ENCODE measurements at places on chromosomes 13 and 19.

GRCh38 chr19:53394522-53394973 lies 401 bp upstream of the ZNF765 start:
- DNase-seq = no peak

GRCh38 chr19:18293642-18294466 lies 12.4 kb upstream of the JUND start:
- DNase-seq = no peak

DNA sequence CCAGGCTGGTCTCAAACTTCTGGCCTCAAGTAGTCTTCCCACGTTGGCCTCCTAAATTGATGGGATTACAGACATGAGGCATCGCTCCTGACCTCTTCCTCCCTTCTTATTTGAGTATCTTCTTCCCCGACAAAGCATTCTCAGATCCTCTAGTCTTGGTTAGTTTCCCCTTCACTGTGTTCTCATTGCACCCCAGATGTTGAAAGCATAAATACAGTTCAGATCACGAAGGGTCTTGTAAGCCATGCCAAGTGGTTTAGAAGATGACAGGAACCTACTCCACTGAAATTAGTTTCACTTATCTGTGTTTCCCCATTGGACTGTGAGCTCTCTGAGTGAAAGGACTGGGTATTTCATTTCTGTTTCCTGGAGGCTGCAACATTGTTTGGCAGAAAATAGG lies 100.7 kb downstream of the DGKH start:
- DNase-seq = no peak

- peak; percentile 91 for DNase-seq
These were observed at the start of gene ZNF528 for GRCh38 chr19:52397310-52398080. ZNF528 (plus strand) TSS chr19:52397849; CDS start chr19:52402014, 4,165 bp downstream.

- DNase-seq = no peak
These were observed 235.4 kb downstream of the DNAJC15 start for GRCh38 chr13:43258771-43259170.

- no peak for DNase-seq
These were observed 536.5 kb upstream of the NBEA start for GRCh38 chr13:34405410-34406181.

GRCh38 chr19:5123646-5124045 lies 154.7 kb downstream of the KDM4B start:
- DNase-seq = no peak

GRCh38 chr13:72259528-72259927 lies 392.5 kb upstream of the DACH1 start:
- no peak for DNase-seq

GRCh38 chr19:11243798-11244169 lies 4.4 kb downstream of the ANGPTL8 start:
- no peak for DNase-seq

GRCh38 chr13:113736258-113736731 lies 22.7 kb upstream of the TMEM255B start:
- DNase-seq = no peak

GRCh38 chr13:84131249-84131648 lies 249.0 kb upstream of the SLITRK1 start:
- no peak for DNase-seq

DNA sequence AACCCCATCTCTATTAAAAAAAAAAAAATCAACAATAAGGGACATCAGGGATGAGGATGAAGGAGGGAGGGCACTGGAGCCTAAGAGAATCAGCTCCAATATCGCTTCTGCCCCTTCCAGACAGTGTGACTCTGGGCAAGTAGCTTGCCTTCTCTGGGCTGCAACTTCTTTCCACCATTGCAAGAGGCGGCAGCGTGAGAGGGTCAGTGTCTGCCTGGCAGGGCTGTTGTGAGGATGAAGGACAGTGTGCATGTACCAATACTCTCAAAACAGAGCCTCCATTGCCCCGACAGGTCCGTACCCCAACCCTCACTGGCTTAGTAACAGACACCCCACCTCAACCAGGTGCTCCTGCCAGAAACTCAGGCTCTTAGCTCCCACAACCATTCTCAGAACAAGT lies 15.3 kb upstream of the LENG8 start:
- no peak for DNase-seq

- DNase-seq = no peak
These were observed 30.2 kb upstream of the CPB2 start for GRCh38 chr13:46134961-46135522.

DNA sequence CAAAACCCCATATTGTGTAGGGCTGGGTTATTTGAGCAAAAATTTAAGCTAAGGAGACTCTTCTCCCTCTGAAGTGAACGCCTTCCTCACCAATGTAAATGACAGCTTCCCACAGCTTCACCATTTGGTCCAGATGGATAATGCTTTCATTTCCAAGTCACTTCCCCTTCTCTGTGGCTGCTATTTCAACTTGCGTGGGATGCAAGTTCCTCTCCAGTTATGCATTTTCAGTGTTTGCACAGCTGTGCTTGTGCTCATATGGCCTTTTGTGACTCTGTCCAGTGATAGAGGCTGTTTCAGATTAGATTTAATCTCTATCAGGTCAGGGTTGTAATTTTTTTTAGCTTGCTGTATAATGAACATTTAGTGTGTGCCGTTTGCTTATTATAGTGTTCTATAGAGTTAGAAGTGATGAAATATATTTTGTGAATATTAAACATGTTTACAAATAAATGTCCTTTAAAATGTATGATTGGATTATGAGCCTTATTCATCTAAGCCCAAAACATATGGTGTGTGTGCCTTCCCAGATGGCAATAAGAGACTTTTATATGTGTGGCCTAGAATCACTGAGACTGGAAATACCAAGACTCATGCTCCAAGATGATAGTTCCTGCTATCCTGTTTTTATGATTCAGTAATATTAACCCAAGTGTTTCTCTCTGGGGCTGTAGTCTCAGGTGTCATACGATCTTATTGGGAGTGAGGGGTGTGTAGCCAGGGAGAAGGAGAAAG lies 86.6 kb downstream of the TNFRSF19 start:
- no peak for DNase-seq

DNA sequence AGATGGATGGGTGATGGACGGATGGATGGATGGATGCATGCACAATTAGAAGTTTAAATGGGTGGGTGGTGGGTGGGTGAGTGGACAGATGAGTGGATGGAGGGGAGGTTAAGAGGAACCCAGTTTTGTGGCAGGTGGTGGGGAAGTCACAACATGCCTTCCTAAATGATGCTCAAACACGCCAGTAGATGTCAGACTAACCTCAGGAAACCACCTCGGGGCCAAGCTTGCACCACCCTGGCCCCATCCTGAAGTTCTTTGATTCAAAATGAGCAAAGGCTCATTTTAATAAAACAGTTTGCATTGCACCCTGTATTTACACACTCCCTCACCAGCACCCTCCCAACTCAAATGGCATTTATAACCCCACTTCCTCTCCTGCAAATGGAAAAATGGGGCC lies 91.4 kb upstream of the CACNA1A start:
- DNase-seq = peak; percentile 73

DNA sequence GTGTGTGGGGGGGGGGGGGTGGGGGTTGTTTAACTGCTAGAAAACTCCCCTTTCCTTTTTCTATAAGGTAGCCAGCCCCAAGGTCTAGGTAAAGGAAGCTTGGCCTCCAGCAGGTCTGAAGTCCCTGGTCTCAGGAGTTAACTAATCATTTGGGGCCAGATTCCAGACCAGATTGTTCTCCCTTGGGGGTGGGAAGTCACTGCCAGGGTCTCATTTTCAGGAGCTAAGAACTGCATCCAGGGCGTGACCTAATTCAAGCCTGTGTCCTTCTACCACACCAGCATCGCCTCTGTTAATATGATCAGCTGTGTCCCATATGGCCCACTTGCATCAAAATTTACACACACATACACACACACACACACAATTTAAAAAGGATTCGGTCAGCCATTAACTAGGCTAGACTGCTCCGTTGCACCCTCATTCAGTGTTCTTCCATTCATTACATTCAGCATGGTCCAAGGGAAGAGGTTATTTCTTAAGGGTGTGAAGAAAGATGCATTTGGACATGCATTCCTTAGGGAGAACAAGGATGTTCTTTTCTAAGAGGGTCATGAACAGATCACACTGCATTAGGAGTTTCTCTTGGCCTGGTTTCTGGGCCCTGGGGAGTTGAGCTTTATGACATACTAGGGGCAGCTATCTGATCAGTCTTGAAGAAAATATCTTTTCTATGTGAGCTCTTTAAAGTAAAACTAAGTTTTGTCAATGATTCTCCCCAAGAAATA lies 91.0 kb downstream of the FGF14 start:
- no peak for DNase-seq

GRCh38 chr13:21688056-21688455 lies 17.2 kb downstream of the FGF9 start:
- DNase-seq = no peak

DNA sequence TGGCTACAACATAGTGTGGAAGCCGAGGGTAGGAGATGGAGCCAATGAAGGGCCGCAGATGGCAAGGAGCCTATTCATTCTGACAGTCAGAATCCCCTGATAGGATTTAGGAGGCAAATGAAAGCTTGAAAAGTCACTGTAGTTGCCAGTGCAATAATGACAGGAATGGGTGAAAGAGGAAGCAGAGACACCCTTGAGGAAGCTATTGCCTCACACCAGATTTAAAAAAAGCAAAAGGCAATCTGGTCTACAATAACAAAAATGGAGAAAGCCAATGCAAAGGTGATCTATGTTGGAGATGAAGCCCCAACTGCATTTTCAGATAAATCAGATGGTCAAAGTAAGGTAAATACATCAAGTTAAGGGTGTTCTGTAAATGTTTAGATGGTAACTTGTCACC lies 158.5 kb downstream of the TUBA3C start:
- no peak for DNase-seq

GRCh38 chr13:100356426-100356825 lies 232.2 kb downstream of the GGACT start:
- DNase-seq = no peak

- DNase-seq = no peak
These were observed 89.9 kb downstream of the COL4A2 start for GRCh38 chr13:110396913-110397381.

GRCh38 chr13:90098577-90098976 lies 1248.9 kb upstream of the MIR17HG start:
- no peak for DNase-seq

- peak; percentile 26 for DNase-seq
These were observed at the start of gene RUBCNL for GRCh38 chr13:46387064-46387851. RUBCNL (minus strand) TSS chr13:46387252; CDS start chr13:46372475, 14,777 bp downstream.

GRCh38 chr19:18867751-18868150 lies 28.2 kb downstream of the CERS1 start:
- no peak for DNase-seq

- peak; percentile 84 for DNase-seq
These were observed 1.3 kb downstream of the TFDP1 start for GRCh38 chr13:113585896-113586295.

DNA sequence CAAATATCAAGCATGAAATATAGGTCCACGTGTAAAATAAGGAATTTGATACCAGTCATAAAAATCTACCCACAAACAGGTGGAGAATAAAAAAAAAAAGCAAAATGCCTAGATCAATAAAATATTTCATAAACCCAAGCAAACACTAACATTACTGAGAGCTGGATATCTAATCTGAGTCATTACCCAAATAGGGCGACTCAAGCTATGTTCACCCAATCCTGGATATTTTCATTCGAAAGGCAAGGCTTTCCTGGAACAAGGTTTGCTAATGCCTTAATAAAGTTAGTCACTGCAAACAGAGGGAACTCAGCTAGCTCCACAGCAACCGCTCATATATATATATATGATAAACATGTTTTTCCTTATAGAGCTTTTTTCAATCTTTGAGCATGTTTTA lies 33.5 kb upstream of the TM9SF2 start:
- no peak for DNase-seq

DNA sequence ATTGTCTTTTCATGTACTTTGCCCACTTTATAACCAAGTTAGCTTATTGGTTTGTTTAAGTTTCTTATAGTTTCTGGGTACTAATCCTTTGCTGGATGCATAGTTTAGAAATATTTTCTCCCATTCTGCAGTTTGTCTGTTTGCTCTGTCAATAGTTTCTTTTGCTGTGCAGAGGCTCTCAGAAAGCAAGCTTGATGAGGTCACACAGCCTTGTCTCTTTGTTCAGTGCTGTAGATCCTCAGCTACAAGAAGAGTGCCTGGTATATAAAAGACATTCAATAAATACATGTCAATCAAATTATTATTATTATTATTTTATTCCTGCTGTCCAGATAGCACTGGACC lies 55.2 kb upstream of the MEDAG start:
- no peak for DNase-seq

DNA sequence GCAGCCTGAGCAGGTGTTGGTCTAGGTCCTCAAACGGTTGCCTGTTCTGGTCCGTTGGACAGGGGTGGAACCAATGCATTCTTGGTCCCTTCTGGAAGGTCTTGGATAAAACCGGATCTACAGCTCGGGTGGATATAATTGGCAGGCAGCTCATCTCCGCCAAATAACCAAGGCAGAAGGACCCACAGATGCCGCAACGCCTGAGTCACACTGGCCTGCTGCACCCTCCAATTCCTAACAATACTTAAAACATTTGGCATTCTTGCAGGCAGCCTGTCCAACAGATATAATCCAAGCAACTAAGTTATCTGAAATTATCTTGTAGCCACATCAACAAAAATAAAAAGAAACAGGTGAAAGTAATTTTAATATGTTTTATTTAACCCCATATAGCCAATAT lies 59.0 kb upstream of the FGF14 start:
- no peak for DNase-seq

DNA sequence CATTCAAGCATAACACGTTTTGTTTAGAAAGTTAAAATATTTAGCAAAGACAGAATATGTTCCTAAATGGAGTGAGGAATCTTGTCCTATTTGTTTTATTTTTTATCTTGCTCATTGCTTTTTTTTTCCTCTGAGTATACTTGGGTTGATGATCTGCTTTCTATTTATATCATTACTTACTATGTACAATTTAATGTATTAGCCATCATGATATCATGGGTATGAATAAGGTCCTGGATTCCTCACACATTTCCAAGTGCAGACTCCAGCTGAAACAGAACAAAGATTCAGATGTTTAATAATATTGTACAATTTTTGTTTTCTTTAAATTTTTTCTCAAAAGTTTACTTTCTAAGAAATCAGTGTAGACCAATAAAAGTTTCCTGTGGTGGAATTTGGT lies 388.2 kb downstream of the GPC6 start:
- DNase-seq = no peak
